ENCODE measurements at places on chromosomes 7 and 10. TPM values are rescaled to one million over a fixed set of nuclear protein-coding genes. Genes with fewer than 3 reads are reported as not detected.

The CAMK2B gene
- polyA plus RNA-seq: 0.28 TPM

The STAG3 gene
- 0.99 TPM for polyA plus RNA-seq

The PARD3 gene
- 17.2 TPM for polyA plus RNA-seq

The UCN3 gene
- polyA plus RNA-seq: not detected

The FKBP6 gene
- polyA plus RNA-seq: not detected

The KLF6 gene
- polyA plus RNA-seq: 73.8 TPM

The MYL10 gene
- polyA plus RNA-seq: not detected

The HTR5A gene
- polyA plus RNA-seq: not detected

The FRA10AC1 gene
- 6.7 TPM for polyA plus RNA-seq

The ANXA8 gene
- 0.20 TPM for polyA plus RNA-seq

The RSPH10B2 gene
- polyA plus RNA-seq: 0.07 TPM

The MSRB2 gene
- 23.3 TPM for polyA plus RNA-seq

Measured in adipose tissue (tissue), 3 donors.